ENCODE measurements at places on chromosomes 6 and 20.

- DNase-seq: no peak
These were observed 369.2 kb upstream of the CDH4 start for GRCh38 chr20:60882836-60883235.

GRCh38 chr6:139943391-139943790 is 568.9 kb upstream of the CITED2 start:
- no peak for DNase-seq

GRCh38 chr6:17281100-17281496 is at the start of gene RBM24:
RBM24 (plus strand) TSS chr6:17281361; CDS start chr6:17281582, 221 bp downstream.
- DNase-seq: no peak

DNA sequence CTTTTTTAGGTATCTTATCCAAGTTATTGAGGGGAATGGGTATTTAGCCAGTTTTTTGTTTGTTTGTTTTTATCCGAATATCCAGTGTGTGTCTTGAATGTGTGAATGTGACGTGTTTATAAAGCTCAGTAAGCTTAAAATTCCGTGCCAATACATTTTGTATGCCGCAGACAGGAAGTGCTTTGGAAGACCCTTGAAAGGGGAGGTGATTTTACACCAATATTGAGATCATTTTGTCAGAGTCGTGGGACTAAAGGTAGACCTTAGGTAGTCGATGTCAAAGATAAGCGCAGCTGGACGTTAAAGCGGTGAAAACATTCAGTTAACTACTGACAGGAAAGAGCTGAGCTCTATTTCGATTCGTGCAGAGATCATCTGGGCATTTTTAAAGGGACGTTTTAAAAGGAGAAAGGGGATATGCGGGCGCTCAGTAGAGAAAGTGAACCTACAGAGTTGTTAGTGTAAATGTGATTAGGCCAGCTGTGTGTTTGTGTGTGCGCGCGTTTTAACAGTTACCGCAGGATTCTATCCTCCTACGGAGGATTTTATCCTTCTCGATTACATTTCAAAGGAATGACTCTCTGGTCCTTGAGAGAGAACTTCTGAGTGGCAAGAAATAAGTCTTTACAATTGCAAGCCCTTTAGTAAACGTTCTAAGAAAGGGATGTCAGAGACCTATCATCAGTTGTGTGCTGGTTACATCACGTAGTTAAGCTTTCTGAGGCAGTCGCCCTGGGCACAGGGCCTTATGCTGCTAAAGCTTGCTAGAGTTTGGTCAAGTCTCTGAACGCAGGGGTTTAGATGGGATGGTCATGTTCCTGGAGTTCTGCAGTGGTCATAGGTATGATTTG is 625 bp upstream of the ECHDC1 start:
- DNase-seq: no peak

DNA sequence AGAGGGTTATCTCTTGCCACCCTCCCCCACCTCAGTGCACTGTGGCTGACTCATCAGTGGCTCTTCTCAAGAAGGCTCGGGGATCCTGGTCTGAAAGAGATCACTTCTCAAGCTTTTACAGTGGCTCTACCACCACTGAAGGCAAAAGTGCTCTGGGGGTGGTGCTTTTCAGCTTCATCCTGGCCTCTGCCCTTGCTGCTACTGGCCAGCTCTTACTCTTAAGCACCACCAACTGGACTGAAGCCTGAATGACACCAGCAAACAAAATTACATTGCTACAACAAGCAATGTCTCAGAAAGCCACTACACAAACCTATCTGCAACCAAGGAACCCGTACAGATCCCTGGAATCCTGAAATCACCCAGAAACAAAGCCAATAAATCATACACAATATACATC is 402.1 kb downstream of the EPHA7 start:
- no peak for DNase-seq

GRCh38 chr20:36833275-36834020 is 42.5 kb upstream of the TLDC2 start:
- no peak for DNase-seq

DNA sequence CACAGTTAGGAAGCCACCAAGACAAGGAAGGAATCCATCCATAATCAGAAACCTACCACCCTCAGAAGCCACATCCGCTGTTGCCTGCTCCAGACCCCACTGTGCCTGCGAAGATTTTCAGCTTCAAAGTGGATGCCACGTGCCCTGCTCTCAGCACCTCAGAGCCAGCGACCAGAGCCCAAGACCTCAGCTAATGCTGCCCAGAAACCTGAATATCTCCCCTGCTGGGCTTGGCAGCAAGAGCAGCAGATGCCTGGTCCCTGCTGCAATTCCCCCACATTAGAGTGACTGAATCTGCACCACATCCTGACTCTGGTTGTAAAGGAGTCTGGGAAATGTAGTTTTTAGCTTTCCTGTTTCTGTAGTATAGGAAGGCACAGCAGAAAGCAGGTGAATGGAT is 10.7 kb upstream of the ULBP3 start:
- no peak for DNase-seq

- DNase-seq: no peak
These were observed 22.2 kb downstream of the KDM1B start for GRCh38 chr6:18177286-18177965.

- DNase-seq: no peak
These were observed 59.6 kb upstream of the CDH4 start for GRCh38 chr20:61192337-61192950.

- no peak for DNase-seq
These were observed 16.9 kb upstream of the ZSCAN16 start for GRCh38 chr6:28107506-28107905.

DNA sequence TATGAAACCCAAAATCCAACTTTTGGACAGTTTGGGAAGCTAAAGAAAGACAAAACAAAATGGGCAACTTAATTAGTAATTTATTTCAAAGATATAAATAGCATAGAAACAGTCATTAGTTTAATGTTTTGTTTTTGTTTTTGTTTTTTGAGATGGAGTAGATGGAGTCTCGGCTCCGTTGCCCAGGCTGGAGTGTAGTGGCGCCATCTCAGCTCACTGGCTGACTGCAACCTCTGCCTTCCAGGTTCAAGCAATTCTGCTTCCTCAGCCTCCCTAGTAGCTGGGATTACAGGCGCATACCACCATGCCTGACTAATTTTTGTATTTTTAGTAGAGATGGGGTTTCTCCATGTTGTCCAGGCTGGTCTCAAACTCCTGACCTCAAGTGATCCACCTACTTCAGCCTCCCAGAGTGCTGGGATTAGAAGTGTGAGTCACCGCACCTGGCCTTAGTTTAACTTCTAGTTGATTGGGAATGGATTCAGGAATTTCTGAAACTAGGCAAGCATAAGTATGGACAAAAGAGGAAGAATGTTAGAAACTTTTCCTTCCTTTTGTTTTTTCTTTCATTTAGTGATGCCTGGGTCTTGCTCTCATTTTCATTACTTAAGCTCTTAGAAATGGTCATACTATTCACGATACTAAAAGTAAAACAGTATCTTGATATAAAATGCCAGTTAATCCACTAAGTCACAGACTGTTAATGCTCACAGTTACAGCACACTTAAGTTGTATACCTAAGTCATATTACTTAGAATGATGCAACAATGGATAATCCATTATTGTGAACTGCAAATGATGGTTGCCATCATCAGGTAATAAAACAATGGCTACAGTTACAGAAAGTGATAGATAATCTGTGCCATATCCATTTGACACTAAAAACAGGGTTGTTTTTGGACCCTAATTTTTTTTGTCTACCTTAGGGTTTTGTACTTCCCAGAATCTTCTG is 8.2 kb downstream of the SENP6 start:
- DNase-seq: no peak

GRCh38 chr20:41408156-41408794 is 41.7 kb upstream of the EMILIN3 start:
- no peak for DNase-seq

DNA sequence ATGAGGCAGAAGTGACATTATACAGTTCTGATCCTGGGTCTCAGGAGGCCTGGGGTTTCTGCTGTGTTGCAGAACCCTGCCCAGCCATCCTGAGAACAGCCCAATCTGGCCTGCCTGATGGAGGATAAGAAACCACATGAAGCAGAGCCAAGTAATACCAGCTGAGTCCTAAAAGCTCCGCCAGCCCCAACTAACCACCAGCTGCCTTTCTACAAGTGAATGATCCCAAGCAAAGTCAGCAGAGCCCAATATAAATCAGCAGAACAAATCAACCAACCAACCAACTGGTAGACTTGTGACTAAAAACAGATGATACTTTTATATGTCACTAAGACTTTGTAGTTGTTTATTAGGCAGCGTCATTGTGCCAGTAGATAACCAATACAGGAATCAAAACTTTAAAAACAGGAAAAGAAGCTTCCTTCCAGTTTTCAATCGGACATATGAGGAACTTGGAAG is 52.1 kb downstream of the SNX5 start:
- no peak for DNase-seq

All from activated CD4-positive, CD25-positive, alpha-beta regulatory T cell treated with anti-CD3 and anti-CD28 coated beads, Interleukin-2, amount 50 U/mL, for 72 hours (primary cell).